IPS-NIHi11 (cell line): ENCODE measurements at places on chromosomes 3 and 15.

- no peak for DNase-seq
These were observed 7.1 kb downstream of the FAM81A start for GRCh38 chr15:59444980-59445545.

GRCh38 chr15:100244796-100245486 is 96.8 kb downstream of the ADAMTS17 start:
- peak; percentile 26 for DNase-seq

GRCh38 chr3:36944641-36945270 is at the start of gene TRANK1:
Gene TRANK1 (minus strand): TSS chr3:36945054. CDS start chr3:36944809, 245 bp downstream.
- DNase-seq: peak; percentile 73

DNA sequence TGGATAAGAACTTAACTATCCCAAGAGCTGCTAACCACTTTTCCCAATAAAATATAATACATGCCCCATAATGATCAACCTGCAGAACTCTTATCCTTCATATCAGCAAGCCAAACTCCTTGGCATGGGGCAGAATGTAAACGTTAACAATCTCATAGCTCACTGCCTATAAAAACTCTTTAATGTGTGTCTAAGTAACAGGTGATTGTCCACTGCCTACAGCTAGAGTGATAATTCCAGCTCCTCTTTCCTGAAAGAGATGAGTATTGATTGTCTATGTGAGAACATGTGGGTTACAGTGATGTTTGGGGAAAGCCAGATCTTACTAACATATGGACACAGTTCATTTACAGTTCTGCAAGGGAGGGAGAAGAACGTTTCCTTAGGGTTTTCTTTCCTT is 11.3 kb upstream of the GLCE start:
- no peak for DNase-seq

DNA sequence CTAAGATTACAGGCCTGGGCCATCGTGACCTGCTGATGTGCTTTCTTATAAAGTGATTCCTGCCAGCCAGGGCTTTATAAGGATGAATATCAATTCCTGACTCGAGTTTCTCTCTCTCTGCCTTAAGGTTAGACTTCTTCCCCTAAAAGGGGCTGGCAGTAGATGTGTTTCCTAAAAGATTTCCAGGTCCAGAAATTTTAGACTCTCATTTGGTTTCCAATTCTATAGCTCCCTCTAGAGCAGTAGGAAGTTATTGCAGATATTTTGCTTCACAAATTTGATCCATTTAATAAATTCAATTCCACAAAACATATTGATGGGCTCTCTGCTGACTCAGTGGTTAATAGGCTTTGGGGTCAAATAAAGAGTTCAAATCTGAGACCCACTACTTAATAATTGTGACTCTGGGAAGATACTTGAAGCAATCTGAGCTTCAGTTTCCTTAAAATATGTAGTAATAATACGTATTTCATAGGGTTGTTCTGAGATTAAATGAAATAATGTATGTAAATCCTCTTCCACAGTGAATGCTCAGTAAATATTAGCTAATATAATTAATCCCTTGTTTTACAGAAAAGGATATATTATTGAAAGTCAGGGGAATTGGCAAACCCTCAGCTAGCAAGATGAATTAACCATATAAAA is 2.1 kb downstream of the TRIM69 start:
- peak; percentile 29 for DNase-seq

DNA sequence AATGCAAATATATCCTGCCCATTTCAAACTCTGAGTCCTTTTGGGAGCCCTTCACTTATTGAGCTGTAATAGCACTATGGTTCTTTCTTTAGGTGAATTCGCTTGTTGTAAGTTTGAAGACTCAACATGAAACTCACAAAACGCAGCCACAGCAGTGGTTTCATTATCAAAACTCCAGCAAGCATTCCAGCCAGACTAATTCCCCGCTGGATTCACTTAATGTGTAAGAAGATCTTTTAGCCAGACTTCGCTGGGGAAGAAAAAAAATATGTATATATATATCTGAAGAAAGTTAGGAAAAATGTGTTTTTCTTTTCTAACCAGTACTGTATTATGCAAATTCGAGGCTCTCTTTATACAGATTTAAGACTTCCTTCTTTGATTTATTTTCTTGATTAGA is 241.1 kb downstream of the WNT5A start:
- DNase-seq: no peak

- DNase-seq: no peak
These were observed 78.9 kb downstream of the GTF2E1 start for GRCh38 chr3:120821426-120821825.

- no peak for DNase-seq
These were observed 227.1 kb downstream of the RPLP1 start for GRCh38 chr15:69679623-69680228.

- no peak for DNase-seq
These were observed 154.5 kb downstream of the STT3B start for GRCh38 chr3:31687020-31687802.

DNA sequence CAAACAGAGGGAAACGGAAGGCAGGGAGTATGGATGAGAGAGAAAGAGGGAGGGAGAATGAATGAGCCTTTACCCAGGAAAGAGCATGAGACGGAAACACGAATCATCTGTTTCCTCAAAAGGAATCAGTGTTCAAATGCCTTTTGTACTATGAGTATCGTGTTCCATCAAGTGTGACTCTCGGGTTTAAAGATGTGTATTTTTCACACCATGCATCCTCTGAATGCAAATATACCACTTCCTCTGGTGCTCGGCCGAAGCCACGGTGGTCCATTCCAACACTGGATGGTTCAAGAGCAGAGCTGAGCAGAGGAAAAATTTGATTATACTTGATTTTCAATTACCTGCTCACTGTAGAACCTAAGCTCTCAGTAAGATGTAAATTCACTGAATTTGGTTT is 505.1 kb downstream of the MECOM start:
- no peak for DNase-seq

DNA sequence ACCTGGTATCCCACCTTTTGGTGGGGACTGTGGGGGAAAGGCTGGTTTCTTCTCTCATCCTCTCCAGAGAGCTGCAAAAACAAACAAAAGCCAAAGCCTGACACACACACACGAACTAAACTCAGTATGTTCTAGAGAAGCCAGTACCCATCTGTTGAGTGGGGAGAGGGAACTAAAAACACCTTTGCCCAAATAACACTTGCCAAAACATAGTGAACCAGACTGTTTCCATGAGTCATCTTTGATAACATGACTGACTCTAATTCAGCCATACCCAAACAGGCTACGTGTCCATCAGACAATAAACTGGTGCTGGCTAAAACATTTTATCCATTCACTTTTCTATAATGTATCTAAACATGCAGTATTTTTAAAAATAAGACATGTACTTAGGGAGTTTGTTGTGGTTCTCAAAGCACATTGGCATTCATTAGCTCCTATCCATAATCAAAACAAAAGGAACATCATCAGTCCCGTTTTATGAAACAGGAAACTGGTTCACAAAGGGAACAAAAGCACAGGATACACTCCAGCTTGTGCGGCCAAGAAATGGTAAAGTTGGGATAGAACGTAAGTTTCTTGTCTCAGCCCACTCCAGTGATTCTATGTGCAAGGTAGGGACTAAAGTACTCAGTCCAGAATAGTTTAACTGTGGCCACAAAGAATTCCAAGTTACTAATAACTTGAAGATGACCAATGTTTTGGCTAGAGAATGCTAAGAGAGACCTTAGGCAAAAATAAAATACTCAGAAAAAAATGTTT is 16.1 kb downstream of the LYSMD2 start:
- DNase-seq: no peak

GRCh38 chr3:186946756-186947375 is 16.5 kb downstream of the ST6GAL1 start:
- DNase-seq: no peak

- DNase-seq: no peak
These were observed 13.1 kb upstream of the ITPKA start for GRCh38 chr15:41480396-41481140.

DNA sequence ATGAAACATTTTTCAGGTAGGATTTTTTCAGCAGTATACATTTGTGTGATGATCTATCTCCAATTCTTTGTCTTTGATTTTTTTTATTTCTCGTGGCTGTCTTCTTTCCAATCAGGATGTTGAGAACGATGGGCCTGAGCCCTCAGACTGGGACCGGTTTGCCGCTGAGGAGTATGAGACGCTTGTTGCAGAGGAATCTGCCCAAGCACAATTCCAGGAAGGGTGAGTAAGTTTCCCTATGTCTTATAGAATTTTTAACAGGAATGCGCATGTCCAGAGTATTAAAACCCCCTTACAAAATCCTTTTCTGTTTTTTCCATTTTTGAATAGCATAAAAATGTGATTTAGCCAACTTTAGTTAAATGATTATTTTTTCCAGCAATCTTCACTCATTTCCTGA is 90.0 kb downstream of the MSL2 start:
- no peak for DNase-seq

GRCh38 chr15:67854358-67854757 is 14.5 kb upstream of the RNU6-1 start:
- no peak for DNase-seq
